ENCODE measurements at places on chromosomes 5 and 9. TPM values are rescaled to one million over a fixed set of nuclear protein-coding genes. Genes with fewer than 3 reads are reported as not detected.

DNA sequence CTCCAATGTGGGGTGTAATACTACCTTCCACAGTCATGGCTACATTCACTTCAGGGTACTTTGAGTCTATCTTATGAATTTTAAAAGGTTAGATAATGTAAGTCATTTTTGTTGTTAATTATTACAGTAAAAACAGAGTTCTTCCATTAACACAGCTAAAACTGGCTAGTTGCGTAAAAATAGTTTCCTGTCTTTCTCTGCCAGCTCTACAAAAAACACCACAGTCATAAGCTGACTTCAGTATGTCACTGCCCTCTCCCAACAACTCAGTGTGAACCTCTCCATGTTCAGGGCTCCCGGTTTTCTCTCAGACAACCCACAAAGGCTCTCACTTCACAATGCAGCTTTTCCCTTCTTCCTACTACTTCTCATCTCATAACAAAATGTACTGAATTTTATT, 84.8 kb upstream of the ITGA1 start:
- DNase-seq = no peak

DNA sequence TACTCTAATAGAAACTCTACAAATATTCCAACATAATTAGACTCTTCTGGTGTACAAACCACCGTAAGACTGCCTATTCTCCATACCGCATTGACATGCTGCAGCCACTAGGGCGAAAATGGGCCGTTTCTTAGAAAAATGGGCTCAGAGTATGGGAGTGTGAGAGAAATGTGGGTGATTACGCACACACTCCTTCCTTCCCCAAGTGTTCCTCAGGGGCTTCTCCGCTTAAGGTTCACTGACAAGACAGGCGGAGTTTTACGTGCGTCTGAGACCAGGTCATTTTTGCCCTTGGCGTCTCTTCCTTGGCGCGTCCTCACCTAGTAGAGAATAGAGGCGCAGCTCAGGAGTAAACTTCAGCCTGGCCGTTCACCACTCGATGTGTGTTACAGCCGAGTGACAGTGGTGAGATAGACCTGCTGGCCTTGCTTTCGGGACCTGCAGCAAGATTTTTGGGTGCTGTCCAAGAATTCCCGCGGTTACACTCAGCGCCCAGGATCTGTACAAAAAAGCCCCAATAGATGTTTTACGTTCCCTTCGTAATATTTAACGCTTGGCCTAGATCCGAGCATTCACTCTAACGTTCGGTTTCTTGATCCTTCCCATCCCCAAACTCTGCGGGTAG, 1.8 kb upstream of the NTRK2 start:
- DNase-seq = peak; percentile 55

Gene C1QTNF3
- polyA plus RNA-seq = 71.9 TPM

GRCh38 chr5:74633695-74634094, 6.8 kb downstream of the ENC1 start:
- no peak for DNase-seq
